Progenitor cell of endocrine pancreas (in vitro differentiated cells): ENCODE measurements at places on chromosomes 6 and 20. TPM values are rescaled to one million over a fixed set of nuclear protein-coding genes. Genes with fewer than 3 reads are reported as not detected.

DNA sequence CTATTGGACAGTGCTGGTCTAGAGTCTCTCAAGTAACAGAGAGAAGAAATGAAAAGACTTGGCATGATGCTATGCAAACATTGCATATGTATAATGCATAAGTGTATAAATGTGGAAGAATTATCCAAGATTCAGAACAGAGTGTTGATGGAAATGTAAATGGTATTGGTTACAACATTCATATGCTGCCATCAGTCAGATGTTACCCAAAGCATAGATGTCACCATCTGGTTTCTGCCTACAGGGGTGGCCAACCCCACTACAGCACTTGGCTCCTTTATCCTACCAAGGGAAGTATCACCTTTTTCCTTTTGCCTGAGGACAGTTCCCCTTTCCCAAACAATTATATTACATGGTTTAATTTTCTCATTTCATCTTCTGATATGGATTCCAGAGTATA, 11.9 kb downstream of the POPDC3 start:
- no peak for DNase-seq

- no peak for DNase-seq
Measured at GRCh38 chr6:14540810-14541540, 423.4 kb downstream of the CD83 start.

DNA sequence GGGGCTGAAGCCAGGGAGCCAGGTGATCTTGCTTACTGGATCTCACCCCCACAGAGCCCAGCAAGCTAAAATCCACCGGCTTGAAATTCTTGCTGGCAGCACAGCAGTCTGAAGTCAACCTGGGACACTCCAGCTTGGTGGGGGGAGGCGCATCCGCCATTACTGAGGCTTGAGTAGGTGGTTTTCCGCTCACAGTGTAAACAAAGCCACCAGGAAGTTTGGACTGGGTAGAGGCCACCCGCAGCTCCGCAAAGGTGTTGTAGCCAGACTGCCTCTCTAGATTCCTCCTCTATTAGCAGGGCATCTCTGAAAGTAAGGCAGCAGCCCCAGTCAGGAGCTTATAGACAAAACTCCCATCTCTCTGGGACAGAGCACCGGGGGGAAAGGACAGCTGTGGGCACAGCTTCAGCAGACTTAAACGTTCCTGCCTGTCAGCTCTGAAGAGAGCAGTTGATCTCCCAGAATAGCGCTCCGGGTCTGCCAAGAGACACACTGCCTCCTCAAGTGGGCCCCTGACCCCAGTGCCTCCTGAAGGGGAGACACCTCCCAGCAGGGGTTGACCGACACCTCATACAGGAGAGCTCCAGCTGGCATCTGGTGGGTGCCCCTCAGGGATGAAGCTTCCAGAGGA, 206.3 kb upstream of the KHDRBS2 start:
- DNase-seq: no peak

JPH2 gene
- 0.12 and 0.24 TPM in 2 replicates for total RNA-seq

MOXD1 gene
- 8.4 and 8.9 TPM in 2 replicates for total RNA-seq

DNA sequence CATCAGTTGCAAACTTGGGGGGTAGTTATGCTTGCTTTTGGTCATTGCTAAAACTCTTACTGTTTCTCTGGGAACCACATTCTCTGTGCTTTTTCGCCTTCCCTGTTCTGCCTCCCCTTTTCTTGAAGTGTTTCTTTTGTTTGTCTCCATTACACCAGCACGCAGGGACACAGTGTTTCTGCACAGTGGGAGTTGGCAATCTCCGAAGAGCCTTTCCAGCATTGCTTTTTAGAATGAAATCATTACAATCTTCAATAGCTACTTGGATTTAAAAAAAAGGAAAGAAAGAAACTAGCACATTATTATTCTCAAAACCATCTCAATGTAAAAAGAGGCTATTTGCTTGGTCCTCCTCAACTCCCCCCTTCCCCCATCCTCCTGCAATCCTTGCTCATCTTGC, 536.7 kb upstream of the MMS22L start:
- no peak for DNase-seq

DNA sequence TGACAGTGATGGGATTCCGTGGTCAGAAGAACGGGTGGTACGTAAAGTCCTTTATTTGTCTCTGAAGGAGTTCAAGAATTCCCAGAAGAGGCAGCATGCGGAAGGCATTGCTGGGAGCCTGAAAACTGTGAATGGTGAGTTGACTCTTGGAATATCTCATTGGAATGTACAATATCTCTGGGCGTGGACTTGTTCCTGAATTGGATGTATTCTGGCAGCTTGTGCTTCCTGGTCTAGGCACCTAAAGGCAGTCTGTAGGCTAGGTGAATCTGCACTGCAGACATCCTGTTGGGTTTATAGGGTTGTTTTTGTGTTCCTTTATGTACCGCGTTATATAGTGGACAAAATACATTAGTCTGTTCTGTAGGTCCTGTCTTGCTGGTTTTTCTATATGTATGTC, 128.2 kb downstream of the JARID2 start:
- no peak for DNase-seq

NMBR gene
- total RNA-seq: 0.74 TPM in 1 of 2 replicates, not detected in the other

DNA sequence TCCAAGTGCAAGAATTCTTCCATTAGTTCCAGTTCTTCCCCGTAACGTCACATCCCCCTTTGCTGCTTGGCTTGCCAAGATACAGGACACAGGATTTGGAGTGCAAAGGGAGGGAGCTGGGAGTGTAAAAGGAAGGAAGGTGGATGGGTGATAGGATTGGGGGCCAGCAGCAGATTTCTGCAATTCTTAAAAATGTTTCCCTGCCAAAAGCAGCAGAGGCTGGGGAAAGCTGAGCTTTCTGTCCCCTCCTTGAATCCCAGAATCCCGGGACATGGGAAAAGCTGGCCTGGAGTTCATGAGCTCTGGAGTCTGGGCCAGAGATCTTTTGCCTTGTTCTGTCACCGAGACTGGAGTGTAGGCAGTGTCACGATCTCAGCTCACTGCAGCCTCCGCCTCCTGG, 60.0 kb upstream of the EPB41L1 start:
- no peak for DNase-seq

SLC26A8 gene
- total RNA-seq: not detected in 2 replicates

GRCh38 chr20:14336686-14337085, 726 bp downstream of the FLRT3 start:
- DNase-seq: no peak

- no peak for DNase-seq
Measured at GRCh38 chr6:140059947-140060346, 685.5 kb upstream of the CITED2 start.

COL11A2 gene
- total RNA-seq: 4.3 and 5.3 TPM in 2 replicates

DNA sequence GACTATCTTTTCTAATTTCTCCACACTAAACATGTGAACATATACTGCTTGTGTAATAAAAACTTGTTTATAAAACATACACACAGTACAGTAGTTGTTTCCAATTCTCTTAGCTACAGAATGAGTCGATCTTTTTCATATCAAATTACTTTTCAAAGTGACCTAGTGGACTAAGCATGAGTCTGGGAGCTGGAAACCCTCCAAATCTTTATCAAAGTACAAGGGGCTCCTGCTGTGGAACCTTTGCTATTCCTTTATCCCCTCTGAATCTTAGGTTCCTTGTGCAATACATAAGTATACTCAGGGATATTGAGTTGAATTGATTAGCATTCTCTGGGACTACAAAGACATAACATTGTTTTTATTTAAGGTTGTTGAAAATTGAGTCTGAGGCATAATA, 48.7 kb upstream of the TAB2 start:
- no peak for DNase-seq

DNA sequence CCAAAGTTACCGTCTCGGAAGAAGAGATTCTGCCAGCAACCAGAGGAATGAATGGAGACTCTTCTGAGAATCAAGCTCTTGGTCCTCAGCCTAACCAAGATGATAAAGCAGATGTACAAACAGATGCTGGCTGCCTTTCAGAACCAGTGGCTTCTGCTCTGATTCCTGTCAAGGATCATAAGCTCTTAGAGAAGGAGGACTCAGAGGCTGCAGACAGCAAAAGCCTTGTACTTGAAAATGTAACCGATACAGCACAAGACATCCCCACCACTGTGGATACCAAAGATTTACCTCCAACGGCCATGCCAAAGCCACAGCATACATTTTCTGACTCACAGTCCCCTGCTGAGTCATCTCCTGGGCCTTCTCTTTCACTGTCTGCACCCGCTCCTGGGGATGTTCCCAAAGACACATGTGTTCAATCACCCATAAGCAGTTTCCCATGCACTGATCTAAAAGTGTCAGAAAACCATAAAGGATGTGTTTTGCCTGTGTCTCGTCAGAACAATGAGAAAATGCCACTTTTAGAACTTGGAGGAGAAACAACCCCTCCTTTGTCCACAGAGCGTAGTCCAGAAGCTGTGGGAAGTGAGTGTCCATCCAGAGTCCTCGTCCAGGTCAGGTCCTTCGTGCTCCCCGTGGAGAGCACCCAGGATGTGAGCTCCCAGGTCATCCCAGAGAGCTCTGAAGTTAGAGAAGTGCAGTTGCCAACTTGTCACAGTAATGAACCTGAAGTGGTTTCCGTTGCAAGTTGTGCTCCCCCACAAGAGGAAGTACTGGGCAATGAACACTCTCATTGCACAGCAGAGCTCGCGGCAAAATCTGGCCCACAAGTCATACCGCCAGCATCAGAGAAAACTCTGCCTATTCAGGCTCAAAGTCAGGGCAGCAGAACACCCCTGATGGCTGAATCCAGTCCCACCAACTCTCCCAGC, 109.6 kb downstream of the RTN4IP1 start:
- no peak for DNase-seq

GRCh38 chr6:31110825-31111582, 1.4 kb downstream of the C6orf15 start:
- no peak for DNase-seq

DNA sequence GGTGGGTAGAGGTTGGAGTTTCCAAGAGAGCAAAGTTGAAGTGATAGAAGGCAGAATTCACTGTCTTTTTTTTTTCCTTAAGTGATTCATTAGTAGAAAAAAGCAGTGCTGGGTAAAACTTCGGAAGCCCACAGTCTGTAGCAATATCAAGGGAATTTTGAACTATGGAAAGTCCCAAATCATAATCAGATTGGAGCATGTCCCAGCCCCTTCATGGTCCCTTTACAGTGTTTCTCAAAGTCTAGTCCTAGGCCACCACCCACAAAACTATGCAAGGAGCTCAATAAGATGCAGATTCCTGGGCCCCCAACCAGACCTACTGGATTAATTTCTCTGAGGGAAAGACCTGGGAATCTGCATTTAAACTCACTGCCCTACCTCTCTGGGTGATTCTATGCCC, 22.6 kb downstream of the NEDD9 start:
- DNase-seq: no peak

GRCh38 chr6:56036916-56037600, 161.7 kb upstream of the BMP5 start:
- no peak for DNase-seq

GTSF1L gene
- total RNA-seq: not detected in 2 replicates

HNF4A gene
- total RNA-seq: 71.1 and 72.9 TPM in 2 replicates

- no peak for DNase-seq
Measured at GRCh38 chr6:149860834-149861602, 3.1 kb downstream of the LRP11 start.

DNA sequence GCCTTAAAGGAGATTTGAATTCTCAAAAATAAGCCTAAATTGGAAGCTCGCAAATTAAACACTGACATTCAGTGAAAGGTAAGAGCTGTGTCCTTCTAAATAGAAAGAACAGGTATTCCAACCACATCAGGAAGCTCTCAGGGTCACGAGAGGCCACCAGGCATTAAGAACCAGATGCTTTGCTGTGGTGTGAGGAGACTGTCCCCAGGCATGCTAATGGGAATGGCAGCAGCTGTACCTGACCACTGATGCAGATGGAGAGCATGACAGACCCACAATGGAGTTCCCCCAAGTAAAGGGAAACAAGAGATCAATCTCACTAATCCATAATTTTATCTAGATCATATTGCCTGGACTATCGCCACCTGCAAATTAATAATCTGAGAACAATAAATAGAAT, 658.9 kb upstream of the NOX3 start:
- DNase-seq: no peak

CRISP3 gene
- total RNA-seq: not detected in 2 replicates

KIF6 gene
- 2.5 and 2.9 TPM in 2 replicates for total RNA-seq

DNA sequence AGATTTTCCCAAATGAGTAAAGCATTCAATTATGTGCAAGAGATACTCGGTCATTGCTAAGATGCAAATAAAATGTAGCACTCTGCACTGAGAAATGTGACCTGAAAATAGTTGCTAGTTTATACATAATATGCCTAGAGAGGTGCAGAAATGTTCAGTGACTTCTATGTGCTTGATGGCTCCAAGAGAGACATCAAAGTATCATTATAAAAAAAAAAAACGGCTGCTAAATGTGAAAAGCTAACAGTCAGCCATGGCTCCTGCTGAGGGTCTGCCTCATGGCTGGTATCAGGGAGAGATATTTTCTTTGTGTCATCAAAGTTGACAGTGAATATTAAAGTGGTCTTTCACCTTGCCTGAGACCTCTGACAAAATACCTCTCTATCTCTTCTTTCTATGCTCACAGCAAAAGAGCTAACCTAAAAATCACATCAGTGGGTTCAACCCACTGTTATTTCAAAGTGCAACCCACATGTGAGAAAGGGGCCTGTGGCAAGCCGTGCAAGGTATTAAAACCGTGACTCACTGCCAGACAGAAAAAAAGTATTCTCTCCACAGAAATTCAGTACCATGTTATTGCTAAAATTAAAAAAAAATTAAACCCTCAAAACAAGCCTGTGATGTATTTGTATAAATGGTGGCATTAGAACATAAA, 259.0 kb downstream of the HIVEP2 start:
- DNase-seq: no peak

- DNase-seq: no peak
Measured at GRCh38 chr6:165274611-165275010, 34.8 kb downstream of the C6orf118 start.

SRMS gene
- total RNA-seq: not detected in 2 replicates

DNA sequence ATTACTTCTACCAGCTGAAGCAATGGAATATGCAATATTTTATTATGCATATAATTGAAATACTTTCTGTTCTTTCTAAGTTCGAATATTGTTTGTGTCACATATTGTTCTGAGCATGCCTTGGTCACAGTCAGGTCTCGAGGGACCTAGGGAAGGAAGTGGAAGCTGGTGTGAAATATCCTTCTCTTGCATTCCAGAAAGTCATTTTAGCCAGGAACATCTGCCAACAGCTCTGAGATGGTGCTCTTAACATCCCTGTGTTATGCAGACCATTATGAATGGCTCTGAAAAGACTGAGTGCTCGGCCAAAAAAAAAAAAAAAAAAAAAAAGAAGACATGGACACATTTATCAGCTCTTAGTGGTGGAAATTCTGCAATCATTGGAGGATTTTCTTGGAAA, 132.7 kb upstream of the JAG1 start:
- no peak for DNase-seq

XRN2 gene
- 90.2 and 91.0 TPM in 2 replicates for total RNA-seq
